ENCODE measurements at places on chromosomes 11 and 22.

DNA sequence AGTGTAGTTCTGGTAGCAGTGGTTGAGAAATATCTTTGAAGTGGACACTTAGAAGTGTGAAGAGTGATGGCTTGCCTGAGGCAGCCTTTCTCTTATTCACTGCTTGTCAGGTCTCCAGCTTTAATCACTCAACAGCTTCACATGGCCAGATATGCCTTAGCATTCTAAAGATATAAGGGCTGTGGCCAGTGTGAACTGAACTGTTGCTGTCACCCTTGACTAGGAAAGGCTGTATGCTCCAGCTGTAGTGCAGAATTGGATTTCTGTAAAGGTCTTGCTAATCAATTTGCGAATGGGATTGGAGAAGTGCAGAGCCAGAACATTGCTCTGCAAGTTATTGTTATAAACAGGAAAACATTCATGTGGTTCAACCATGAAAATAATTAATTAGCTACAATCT is 266.7 kb downstream of the TMEM135 start:
- DNase-seq = no peak

- DNase-seq = no peak
Measured at GRCh38 chr11:70481625-70482528, 83.5 kb downstream of the CTTN start.

- DNase-seq = no peak
Measured at GRCh38 chr22:44246615-44247326, 66.0 kb downstream of the SHISAL1 start.

GRCh38 chr11:2781408-2782274 is 81.8 kb upstream of the KCNQ1OT1 start:
- DNase-seq = no peak

DNA sequence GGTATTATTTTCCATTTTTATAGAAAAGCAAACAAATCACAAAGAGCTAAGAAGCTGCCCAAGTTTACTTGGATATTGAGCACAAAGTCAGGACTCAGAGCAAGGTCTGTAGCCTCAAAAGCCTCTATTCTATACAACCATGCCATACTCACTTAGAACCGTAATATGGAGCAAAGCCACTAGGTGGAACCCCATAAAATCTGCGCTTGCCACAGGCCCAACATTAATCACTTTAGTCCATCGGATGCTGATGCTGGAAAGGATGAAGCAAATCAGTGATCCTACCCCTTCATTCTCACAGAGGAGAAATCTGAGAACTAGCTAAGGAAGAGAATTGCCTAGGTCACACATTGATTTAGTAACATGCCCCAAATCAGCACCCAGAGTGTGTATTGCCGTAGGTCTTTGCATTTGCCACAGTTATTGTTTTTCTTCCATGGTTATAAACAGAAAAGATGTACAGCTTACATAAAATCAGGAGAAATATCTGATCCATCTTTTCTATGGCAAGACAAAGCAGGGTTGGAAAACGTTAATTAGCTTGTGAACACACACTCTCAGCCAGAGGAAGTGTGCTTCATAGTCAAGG is 56.7 kb upstream of the RAB38 start:
- DNase-seq = peak; percentile 8

DNA sequence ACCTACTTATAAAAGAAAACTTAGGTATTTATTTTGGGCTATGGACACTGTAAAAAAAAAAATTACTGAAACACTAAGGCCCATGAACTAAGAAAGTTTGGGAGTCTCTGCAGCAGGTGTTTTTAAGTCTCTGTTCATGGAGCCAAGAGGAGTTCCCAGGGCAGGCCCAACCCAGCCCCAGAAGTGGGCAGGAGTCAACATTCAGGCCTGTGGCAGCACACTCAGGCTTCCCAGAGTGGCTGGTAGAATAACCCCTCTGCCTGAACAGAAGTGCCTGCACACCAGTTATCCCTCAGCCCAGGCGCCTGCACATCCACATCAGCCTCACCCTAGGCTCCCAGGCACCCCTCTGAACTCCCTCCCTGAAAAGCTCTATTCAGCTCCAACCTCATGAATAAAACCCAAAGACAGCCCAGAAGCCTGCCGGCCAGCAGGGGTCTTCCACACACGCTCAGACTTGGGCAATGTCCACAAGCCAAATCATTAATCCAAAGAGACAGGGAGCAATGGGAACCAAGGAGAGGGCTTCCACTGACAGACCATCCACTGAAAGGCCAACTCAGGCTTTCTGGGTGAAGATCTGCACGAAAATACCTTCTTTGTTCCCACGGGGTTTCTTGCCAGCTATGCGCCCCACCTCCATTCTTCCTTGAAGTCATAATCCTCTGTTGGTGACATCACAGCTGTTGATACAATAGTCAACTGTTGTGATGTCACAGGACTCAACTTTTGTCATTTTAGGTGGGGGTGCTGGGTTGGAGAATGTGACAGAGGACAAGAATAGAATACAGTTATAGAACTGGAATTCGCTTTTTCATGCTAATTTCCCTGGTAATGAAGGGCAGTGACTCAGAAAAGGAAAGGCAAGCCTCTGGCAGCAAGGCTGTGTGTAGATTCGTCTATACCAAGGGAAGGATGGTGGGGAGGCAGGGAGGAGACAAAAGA is 83.7 kb downstream of the RPL27A start:
- no peak for DNase-seq

DNA sequence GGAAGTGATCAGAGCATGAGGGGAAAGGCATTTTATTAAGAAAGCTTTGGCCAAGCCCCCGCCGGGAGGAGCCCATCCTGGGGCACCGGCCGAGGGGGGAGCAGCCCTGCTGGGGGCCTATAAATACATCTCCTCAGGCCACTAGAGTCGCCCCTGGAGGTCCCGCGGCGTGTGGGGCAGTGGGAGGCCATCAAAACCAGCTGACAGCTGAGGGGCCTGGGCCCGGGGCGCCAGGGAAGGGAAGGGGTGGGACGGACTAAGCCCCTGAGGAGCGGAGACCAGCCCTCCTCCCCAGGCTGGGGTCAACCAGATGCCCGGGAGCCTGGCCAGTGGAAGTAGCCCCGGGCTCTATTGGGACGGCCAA is 13.1 kb downstream of the SCARF2 start:
- DNase-seq = no peak
